ENCODE measurements at places on chromosomes 3 and 15. TPM values are rescaled to one million over a fixed set of nuclear protein-coding genes. Genes with fewer than 3 reads are reported as not detected.

The NPAP1 gene
- not detected for total RNA-seq

The LIPH gene
- 0.07 TPM for total RNA-seq

The CCR8 gene
- total RNA-seq: not detected

The EFHB gene
- total RNA-seq: 1.5 TPM

The MOBP gene
- total RNA-seq: 0.21 TPM

The ISY1 gene
- 57.8 TPM for total RNA-seq

The VGLL3 gene
- total RNA-seq: 6.3 TPM

The C15orf40 gene
- 38.1 TPM for total RNA-seq

The VILL gene
- total RNA-seq: not detected

All from MCF 10A (cell line).